ENCODE measurements at places on chromosomes 2 and 18. TPM values are rescaled to one million over a fixed set of nuclear protein-coding genes. Genes with fewer than 3 reads are reported as not detected.

GRCh38 chr2:154546341-154546740 lies 152.2 kb upstream of the KCNJ3 start:
- DNase-seq = no peak

GRCh38 chr2:31079665-31080064 lies 58.6 kb downstream of the GALNT14 start:
- DNase-seq = no peak

DNA sequence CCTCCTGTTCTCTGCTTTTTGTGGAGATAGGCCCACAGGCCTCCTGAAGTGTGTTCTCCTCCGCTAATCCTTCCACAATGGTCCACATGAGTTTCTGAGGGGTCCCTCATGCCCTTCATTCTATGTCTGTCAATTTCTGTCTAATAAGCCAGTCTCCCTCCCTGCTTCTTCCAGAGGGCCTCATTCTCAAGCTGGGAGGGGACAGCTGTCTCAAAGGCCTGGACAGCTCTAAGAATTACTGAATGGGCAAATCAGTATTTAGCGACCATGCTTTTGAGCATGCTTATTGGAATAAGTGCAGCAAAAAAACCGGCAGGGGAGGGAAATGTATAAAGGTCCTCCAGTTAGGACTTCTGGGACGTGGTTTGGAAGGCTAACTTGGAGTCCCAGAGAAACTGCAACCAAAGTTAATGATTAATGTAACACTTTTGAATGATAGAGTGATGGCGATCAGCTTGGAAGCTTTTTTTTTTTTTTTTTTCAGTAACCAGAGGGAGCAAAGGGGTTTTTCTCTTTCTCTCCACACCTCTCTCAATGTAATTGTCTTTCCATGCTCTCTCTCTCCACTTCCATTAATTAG lies 890.7 kb upstream of the POU3F3 start:
- DNase-seq = no peak

The SERPINB11 gene
- total RNA-seq = not detected

The CCDC148 gene
- 0.20 TPM for total RNA-seq

The GALNT3 gene
- total RNA-seq = 33.4 TPM

Measured in mucosa of descending colon (tissue), 3 donors.